ENCODE measurements at places on chromosomes 6 and 20. TPM values are rescaled to one million over a fixed set of nuclear protein-coding genes. Genes with fewer than 3 reads are reported as not detected.

ADA gene
- 28.2 TPM for total RNA-seq

LIN28B gene
- not detected for total RNA-seq

ANKEF1 gene
- total RNA-seq, result 1.5 TPM

BPIFB4 gene
- not detected for total RNA-seq

SUMO4 gene
- total RNA-seq, result 20.0 TPM

CASS4 gene
- 14.3 TPM for total RNA-seq

LST1 gene
- total RNA-seq, result 109 TPM

FAM217A gene
- not detected for total RNA-seq

MRPS18B gene
- 51.2 TPM for total RNA-seq

NRSN1 gene
- total RNA-seq, result not detected

SLC35D3 gene
- not detected for total RNA-seq

RAMACL gene
- 0.43 TPM for total RNA-seq

ADGRF5 gene
- total RNA-seq, result not detected

MYCT1 gene
- 1.0 TPM for total RNA-seq

SCP2D1 gene
- not detected for total RNA-seq

GGTLC1 gene
- total RNA-seq, result not detected

Data from naive thymus-derived CD4-positive, alpha-beta T cell (primary cell).